ENCODE measurements at places on chromosomes 11 and 22.

DNA sequence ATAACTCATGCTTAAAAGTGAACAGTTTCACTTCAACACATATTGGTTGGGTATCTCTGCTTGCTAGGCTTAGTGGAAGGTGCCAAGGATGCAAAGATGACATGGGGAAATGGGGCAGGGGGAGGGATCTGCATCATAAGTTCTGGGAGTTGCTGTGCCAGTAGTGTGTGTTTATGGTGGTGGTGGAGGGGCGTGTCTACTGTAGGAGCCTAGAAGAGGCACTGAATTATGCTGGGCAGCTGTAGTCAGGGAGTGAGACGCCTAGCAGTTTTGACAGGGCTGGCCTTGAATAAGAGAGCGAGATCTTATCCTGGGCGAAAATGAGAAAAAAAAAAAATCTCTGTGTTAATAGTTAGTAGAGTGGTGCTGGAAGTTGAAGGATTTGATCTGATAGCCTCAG, 3.0 kb downstream of the ELMOD1 start:
- DNase-seq: no peak

GRCh38 chr11:17923217-17923616, 89.6 kb downstream of the SERGEF start:
- DNase-seq: no peak

- DNase-seq: no peak
These were observed 72.6 kb upstream of the CLDN5 start for GRCh38 chr22:19596680-19597398.

DNA sequence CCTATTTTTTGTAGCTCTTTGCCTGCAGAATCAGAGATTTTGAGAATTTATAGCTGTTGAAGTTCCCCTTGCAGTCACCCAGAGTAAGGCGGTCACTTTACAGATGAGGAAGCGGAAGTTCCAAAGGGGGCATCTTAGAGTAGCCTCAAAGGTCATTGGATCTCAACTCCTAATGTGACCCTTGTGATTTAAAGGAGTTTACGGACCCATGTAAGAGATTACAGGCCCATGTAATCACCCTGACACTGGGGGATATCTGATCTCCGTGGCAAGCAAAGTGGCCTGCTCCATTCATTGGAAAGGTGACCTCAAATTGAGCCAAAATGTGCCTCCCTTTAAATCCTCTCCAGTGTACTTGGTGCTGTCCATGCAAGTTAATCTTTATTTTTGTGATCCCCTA, 15.7 kb downstream of the P2RX3 start:
- DNase-seq: no peak

- DNase-seq: no peak
These were observed 7.6 kb upstream of the SLC39A13 start for GRCh38 chr11:47400768-47401279.

- no peak for DNase-seq
These were observed 6.2 kb downstream of the SLC6A5 start for GRCh38 chr11:20605602-20606091.

GRCh38 chr11:121067962-121068647, 32.9 kb upstream of the TECTA start:
- DNase-seq: no peak

DNA sequence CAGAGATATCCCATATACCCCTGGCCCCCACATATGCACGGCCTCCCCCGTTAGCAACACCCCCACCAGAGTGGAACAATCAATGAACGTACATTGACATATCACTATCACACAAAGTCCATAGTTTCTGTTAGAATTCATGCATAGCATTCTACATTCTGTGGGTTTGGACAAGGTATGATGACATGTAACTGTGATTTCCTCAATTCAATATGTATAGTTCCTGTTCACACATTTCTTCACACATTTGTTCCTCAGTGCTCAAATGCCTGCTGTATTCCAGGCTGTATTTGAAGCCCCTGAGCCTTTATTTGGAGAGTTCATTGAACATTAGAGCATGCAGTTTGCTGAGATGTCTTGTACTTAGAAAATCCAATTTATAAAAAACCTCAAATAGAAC, 69.9 kb downstream of the PTPRJ start:
- DNase-seq: no peak

DNA sequence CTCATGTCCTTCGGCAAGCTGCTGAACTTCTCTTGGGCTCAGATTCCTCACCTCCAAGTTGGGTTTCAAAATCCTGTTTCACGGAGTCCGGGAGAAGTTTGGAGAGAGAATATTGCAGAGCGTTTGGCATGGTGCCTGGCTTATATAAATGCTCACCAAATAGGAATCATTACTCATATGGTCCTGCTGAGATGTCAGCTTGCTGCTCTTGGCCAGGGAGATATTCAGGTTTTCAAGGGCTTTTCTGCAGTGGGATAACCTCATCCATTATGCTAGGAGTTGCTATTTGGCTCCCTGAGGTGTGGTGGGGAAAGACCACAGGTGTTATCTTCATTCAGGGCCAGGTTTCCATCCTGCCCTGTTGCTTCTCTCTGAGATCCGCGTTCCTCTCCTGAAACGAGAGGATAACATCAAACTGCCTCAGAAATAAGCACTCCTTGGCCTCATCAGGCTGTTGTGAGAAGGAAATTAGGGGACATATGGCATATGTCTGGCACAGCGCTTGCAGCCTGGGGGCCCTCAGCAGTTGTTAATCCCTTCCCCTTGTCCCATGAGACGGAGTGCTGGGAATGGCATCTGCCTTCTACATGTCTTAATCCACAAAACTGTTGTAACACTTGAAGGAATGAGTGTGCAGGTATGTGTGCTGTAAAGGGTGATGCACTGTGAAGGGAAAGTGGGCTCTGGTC, 29.9 kb upstream of the ACER3 start:
- DNase-seq: no peak

DNA sequence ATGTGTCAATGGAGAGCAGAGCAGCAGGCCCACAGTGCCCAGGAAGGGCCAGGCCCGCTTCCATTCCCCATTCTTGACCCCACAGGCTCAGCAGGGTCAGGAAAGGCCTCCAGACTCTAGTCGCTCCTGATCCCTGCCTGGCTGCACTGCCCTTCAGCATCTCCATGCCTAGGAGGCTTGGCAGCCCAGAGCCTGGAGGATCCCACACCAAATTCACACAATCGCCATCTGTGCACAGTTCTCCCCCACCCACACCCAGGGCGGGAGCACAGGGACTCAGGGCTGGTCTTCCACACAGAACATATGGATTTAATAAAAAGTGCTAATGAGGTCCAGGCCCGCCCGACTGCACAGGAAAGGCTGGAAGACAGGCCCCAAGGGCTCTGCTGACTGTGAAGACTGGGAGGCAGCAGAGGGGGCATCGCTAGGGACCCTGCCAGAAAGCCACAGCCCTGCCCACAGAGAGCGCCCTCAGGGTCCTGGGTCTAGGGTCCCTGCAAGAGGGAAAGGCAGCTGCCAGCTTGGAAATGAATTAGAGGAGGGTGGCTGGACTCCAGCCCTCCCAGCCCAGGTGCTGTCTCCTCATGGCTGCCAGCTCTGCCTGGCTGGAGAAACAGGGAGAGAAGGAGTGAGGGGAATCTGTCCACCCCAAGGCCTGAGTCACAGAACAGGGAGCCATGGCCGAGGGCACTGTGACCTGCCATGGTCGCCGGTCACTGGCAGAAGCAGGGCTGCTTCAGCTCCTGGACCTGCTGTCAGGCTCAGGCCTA, 39.7 kb downstream of the DKK3 start:
- no peak for DNase-seq

GRCh38 chr11:33273656-33274055, 16.5 kb downstream of the HIPK3 start:
- DNase-seq: no peak

DNA sequence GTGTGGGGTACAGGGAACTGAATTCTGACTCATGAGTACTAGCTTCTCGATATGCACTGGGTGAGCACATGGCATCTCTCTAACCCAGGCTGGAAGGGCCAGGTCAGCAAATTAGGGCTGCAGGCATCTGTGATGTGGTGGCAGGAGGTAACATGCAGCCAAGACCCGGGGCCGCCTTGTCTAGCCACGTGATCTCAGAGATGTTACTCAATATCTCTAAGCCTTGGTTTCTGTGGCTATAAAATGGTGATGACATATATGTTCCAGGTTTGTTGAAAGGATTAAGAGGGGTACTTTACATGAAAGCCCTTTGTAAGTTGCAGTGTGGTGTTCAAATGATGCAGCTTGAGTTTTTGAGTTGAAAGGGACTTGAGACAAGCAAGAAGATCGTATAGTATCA, 3.2 kb downstream of the ST14 start:
- DNase-seq: no peak

DNA sequence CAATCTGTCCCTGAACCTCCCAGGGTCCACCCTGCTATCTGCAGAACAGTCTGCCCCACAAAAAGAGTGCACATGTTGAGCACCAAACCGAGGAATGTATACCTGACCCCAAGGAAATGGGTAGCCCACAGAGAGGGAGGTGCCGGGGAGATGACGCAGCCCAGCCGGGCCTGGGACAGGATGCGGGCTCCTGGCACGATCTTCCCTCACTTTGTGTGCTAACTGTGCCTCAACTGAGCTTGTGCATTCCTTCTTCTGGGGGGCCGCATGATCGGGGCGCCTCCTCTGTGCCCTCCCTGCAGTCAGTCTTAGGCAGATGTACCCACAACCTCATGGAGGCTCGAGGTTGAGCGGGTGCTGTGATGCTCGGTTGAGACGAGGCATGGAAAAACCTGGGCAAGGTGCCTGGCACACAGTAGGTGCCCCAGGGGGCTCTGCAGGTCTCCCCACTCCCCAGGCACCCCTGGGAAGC, 2.4 kb downstream of the GAS2L1 start:
- no peak for DNase-seq

DNA sequence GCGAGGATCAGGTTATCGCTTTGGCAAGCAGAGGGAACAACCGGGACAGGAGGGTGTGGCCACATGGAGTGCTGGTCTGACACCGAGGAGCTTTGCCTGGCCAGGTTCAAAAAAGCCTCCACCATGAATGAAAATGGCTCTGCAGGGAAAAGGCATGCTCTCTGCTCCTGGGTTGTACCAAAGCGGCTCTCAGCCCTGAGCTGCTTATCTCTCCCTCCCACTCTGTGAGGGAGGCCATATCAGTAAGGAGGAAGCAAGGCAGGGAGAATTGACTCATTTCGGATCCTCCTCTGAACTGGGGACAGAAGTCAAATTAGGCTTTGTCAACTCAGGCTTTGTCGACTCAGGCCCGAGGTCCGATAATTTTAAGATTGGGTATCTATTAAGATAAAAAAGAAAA, 82.9 kb upstream of the CRTAM start:
- no peak for DNase-seq

DNA sequence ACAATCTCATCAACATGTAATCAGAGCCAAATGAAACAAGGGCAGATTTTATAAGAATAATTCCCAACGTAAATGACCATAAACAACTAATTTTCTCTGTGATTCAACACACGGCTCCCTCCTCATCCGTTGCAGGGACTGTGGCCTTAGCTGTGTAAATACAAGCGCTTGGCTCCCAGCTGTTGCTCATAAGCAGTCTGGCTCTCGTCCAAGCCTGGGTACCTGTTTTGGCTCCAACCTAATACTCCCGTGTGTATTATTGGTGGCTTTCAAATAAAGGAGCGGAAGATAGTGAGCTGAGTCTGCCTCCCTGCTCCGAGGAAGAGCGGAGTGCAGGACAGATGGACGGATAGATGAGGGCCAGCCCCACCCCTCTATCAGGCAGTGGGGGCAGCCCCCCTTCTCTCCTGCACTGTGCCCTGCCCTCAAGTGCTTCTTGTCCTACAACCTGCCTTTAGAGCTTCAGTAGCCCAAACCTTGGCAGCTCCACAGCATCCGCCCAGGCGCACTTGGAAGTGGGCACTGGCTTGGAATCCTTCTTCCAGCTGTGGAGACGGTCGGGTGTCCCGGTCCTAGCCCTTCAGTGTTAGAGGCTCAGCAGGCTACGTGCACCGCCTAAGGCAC, 670.9 kb downstream of the BRD1 start:
- no peak for DNase-seq

- DNase-seq: no peak
These were observed 35.0 kb upstream of the MPEG1 start for GRCh38 chr11:59247531-59248227.

GRCh38 chr22:32375678-32376450, 18.2 kb downstream of the RFPL3 start:
- DNase-seq: no peak

DNA sequence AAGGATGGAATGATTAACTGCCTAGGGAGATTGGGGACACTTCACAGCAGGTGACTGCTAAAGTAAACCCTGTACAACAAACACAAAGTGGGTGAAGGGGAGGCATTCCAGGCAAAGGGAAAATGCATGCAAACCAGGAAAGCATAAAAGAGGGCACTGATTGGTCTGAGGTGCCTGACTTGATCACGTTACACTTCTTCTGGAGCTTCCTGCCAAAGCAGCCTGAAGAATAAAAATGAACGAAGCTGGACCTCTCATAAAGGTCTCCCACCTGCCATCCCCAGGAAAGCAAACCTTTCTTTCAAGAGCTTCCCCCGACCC, 46.7 kb upstream of the SCUBE2 start:
- peak; percentile 79 for DNase-seq

GRCh38 chr22:35634943-35635540, 13.2 kb upstream of the APOL6 start:
- no peak for DNase-seq

DNA sequence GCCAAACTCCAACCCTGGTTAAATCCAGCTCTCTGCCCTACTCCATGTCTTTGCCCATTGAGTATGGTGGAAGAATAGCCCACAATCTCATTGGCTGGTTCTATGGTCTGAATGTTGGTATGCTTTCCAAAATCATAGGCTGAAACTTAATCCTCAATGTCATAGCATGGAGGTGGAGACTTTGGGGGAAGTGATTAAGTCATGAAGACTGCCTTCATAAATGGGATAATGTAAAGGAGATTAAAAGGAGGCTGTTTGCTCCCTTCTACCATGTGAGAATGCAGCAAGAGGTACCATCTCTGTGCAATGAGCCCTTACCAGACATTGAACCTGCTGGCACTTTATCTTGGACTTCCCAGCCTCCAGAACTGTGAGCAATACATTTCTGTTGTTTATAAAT, 54.4 kb upstream of the FDX1 start:
- DNase-seq: no peak

DNA sequence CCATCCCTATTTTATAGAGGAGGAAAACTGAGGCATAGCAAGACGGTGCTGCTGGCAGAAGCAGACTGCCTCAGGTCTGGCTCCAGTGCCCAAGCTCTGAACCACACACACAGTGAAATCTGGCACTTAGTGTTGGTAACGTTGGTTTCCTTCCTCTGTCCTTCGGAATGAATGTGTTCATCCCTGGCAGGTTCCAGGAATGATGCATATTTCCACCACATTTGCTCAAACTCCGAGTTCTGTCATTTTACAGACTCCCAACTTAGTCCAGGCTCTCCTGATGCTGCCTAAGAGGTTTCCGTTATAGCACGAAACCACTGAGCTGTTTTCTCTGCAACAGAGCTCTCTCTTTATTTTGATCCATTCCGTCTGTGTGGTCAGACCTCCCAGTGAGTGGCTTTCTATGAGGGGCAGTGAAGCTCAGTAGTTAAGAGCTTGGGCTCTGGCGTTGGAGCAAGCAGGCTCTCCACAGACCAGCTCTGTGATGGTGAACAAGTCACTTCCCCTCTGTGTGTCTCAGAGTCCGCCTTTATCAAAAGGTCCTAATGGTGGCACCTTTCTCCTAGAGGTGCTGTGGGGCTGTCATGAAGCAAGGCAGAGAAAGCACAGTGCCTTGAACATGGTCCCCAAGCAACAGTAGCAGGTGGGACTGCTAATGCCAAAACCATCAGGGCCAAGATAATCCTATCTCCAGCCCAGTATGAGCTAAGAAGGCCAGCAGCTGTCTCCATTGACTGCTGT, 200.3 kb downstream of the MYO18B start:
- DNase-seq: no peak
